MM.1S (cell line): ENCODE measurements at places on chromosomes 12 and 14.

DNA sequence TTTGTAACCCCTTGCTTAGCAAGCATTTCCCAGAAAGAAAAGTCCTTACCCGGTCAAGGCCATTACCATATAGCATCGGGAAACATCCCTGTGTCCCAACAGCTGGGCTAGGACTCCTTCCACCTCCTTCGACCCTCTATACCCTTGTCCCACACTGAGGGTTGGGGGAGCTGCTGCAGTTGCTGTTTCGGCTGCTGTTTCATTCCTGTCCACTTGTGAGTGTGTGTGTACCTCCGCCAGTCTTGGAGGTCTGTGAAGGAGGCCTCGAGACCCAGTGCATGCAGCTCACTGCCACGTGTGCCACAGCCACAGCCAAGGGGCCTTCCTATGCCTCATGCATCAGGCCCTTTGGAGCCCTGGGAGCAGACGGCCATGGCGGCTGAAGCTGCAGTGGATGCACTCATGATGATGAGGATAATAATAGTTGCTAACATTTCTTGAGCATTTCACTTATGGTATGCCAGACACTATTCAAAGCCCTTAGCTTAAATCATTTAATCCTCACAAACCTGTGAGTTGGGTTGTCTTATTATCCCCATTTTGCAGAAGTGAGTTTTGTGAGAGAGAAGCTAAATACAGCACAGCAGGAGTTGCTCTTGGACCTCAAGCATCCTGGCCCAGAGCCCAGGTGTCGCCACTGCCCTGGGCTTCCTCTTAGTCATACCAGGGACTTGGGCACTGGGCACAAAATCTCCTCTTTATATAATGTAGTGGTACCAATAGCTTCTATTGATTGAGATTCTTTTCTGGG lies 156.5 kb downstream of the PRKCH start:
- no peak for DNase-seq

DNA sequence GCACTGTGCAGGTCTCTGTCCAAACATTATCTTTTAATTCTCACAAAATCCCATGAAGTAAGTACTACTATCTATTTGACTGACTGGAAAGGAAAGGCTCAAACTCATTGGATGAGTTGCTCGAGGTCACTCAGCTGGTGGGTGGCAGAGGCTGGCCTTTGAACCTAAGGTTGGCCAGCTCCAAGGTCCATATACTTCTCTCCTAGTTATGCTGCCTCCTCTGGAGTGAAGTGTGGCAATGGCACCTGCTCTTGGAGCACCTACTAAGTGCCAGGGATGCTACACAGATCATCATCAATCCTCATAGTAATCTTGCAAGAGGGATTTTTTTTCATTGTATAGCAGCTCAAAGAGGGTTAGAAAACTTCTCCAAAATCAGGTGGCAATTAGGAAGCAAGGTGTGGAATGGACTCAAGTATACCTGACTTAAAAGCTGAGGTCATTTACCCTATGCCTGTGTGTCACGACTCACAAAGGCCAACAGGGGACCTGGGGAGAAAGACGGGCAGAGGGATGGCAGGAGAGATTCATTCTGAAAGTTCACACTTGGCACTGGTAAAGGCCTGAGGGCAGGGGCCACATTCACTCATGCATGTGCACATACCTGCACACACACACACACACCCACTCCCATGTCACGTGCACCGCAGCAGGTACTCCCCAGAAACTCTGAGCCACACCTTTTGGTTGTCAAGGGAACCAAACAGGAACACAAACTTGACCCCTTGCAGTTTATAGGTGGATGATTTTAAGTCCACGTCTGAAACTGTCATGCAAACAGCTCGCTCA lies 146.4 kb downstream of the FOXN3 start:
- DNase-seq, result no peak

GRCh38 chr12:118060301-118061010 lies 523 bp downstream of the WSB2 start:
- DNase-seq, result no peak

DNA sequence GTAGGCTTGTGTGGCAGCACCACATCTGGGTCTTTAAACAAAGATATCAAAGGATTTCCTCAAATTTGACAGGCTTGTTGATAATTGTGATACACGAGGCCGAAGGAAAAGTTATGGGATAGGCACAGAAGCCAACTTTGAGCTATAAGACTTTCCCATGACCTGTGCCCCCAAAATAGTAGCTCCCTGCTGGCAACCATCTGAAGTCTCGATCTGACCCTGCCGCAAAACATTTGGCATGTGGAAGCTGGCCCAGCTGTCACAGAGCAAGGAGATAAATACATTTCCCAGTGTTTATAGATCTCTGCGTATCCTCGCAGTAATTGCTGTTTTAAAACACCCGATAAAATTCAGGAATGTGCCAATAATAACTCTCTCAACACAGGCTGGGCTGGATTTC lies 26.4 kb upstream of the RGS6 start:
- DNase-seq, result no peak

DNA sequence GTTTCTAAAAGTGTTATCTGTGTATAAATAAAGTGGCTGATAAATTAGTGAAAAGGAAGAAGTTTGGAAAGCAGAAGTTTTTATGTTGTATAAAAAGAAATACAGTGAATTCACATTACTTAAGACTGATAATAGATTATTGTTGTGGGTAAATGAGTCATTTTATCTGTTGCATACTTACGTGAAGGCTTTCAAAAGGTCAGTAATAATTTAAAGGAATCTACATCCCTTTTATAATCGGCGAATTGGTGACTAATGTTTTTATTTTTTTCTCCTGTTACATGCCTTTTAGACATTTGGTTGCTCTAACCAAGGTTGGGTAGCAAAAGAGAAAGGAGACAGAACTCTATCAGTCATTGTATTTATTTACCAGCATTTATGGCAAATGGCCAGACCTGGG lies 155.9 kb downstream of the SLC41A2 start:
- no peak for DNase-seq

- no peak for DNase-seq
Observed at GRCh38 chr12:28021704-28022103, 49.2 kb upstream of the PTHLH start.

- DNase-seq, result peak; percentile 33
Observed at GRCh38 chr12:117119592-117120198, 20.5 kb upstream of the TESC start.

DNA sequence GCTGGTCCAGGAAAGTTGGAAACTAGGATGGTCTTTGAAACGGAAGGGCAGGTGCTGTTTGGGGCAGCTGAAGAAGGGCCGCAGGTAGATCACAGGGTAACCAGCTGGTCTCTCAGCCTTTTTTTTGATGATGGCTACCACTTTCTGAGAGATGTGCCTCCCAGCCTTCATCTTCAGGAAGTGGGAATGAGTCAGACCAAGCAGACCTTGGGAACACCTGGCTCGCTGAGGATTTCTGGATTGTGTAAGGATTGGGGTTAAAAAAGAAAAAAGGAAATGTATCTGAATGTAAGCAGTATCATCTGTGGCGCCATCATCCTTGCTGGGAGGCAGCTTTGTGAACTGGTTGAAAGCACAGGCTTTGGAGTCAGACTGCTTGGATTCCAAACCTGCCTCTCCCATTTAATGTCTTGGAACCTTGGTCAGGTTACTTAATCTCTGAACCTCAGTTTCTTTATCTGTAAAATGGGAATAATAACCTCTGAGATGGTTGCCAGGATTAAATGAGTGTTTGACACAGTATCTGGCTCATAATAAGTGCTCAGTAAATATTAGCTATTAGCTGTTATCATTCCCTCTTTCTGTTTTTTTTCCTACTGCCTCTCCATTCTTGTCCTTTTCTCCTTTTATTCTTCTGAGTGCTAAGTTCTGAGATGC lies 1.7 kb downstream of the PRPF40B start:
- no peak for DNase-seq

DNA sequence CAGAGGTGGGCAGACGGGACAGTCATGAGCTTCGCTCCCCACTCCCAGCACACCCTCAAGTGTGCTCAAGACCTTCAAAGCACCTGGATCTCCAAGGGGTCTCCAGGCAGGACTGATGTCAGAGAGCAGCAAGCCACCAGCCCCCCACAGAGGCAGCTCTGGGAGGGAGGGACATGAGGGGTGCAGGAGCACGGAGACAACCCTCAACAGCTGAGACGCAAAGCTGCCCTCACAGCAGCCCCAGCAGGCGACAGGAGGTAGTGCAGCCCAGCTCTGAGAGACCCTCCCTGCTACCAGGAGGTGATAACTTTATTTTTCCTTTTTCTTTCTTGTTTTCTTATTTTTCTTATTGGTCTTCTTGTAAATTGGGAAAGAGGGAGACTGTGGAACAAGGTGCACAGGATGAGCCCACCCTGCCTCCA lies 17.9 kb downstream of the SIVA1 start:
- no peak for DNase-seq
